ENCODE measurements at places on chromosomes 16 and 17.

DNA sequence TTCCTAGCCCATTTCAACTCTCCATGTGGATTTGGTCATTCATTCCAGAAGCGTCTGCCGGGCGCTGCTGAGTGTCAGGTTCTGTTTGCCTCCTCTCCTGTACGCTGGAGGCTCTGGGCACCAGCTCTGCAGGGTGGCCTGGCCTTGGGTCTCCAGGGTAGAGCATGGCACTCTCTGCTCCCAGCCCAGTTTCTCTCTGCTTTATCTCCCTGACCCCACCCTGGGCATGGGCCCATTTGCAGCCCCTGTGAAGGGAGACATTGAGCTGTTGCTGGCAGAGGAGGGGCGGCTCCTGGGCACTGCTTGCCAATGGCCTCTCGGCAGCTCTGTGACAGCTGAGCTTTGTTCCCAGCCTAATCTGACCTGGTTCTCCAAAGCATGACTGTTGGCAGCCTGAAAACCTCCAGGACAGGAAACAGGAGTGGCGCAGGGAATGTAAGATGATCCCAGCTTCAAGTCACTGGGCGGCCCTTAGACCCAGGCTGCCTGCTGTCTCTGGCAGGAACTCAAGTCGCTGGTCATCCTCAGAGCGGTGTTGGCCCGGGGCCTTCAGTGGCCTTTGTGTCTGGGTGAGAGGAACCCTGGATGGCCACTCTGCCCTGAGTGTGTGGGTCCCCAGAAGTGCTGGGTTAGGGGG lies 146.8 kb downstream of the SEC14L1 start:
- no peak for DNase-seq

GRCh38 chr16:22098405-22099255 lies 6.3 kb downstream of the VWA3A start:
- DNase-seq = no peak

DNA sequence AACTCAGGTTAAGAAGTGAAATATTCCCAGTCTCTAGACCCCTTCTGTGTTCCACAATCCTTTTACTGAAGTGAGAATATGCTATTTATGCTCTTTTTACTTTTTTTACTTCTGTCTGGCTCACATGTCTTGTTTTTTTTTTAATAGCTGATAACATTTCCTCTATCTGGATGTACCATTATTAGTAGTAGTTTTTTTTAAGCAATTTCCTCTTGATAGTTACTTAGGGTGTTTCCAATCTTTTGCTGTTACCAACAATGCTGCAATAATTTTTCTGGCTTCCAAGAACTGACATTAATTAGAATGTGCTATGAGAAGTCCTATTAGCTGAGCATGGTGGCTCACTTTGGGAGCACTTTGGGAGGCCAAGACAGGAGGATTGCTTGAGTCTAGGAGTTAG lies 32.0 kb downstream of the KSR1 start:
- no peak for DNase-seq

DNA sequence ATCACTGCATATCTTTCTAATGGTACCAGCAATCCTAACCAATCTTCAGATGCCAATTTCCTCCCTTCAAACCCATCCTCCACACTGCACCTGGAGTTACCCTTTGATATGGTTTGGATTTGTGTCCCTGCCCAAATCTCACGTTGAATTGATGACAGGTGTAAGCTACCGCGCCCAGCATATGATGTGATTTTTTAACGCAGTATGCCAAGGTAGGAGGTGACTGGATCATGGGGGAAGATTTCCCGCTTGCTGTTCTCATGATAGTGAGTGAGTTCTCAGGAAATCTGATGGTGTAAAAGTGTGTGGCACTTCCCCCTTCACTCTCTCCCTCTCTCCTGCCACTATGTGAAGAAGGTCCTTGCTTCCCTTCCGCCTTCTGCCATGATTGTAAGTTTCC lies 57.0 kb downstream of the TOX3 start:
- no peak for DNase-seq

DNA sequence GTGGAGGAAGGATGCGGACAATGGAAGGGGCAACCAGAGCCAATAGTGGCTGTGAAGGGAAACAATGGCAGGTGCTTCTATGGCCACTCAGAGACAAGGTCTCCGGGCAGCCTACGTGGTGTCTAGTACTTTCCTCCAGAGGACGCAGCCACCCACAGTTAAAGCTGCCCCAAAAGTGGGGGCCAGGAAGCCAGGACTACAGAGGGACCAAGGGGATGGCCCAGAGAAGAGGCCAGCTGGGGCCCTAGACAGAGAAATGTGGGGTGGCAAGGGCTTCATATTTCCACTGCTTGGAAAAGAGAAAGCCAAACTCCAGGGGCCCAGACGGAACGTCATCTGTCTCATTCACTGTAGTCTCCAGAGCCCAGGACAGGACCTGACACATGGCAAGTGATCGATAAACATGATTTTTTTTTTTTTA lies 837 bp upstream of the PER1 start:
- no peak for DNase-seq

GRCh38 chr17:64135000-64135399 lies 5.1 kb upstream of the ERN1 start:
- no peak for DNase-seq

DNA sequence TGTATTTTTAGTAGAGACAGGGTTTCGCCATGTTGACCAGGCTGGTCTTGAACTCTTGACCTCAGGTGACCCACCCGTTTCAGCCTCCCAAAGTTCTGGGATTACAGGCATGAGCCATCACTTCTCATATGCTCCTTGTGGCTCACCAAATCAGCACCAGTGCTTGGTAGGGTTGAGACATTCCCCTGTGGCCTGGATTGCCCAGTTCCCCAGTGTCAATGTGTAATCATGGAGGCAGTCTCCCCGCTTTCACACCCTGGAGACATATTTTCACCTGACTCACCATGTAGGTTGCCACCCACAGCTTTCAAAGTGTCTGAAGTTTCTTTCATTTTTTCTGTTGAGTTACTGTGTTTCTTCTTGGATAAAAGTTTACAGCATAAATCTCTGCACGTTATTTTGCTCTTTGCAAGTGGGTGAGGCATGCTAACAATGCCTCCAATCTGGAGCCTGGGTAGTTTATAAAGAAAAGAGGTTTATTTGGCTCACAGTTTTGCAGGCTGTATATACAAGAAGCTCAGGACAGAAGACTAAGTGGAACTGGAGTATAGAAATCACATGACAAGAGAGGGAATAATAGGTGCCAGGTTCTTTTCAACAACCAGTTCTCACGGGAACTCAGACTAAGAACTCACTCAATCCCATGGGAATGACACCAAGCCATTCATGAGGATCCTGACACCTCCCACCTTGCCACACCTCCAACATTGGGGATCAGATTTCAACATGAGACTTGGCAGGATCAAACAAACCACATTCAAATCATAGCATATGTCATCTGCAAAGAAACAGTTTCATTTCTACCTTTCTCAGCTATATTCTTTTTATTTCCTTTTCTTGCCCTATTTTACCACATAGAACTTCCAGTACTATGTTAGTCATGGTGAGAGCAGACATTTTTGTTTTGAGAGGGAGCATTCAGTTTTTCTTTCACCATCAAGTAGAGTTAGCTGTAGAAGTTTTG lies 113.2 kb downstream of the PHKB start:
- DNase-seq = no peak

DNA sequence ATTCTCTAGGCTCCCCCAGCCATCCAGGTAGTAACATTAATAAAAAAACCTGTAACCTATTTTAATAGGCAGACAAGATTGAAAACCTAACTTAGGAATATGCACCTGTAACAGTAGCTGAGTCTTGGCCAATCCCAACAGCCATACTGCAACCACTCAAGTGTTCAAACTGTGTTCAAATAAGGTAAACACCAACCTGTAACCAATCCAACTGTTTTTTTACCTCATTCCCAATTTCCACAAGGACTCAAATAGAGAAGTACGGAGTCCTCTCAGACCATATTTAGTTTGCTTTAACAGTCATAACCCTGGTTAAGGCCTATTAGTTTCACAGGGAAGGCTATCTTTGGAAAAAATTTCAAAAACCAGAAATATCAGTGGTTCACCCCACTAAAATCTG lies 40.4 kb upstream of the NOS2 start:
- DNase-seq = no peak

DNA sequence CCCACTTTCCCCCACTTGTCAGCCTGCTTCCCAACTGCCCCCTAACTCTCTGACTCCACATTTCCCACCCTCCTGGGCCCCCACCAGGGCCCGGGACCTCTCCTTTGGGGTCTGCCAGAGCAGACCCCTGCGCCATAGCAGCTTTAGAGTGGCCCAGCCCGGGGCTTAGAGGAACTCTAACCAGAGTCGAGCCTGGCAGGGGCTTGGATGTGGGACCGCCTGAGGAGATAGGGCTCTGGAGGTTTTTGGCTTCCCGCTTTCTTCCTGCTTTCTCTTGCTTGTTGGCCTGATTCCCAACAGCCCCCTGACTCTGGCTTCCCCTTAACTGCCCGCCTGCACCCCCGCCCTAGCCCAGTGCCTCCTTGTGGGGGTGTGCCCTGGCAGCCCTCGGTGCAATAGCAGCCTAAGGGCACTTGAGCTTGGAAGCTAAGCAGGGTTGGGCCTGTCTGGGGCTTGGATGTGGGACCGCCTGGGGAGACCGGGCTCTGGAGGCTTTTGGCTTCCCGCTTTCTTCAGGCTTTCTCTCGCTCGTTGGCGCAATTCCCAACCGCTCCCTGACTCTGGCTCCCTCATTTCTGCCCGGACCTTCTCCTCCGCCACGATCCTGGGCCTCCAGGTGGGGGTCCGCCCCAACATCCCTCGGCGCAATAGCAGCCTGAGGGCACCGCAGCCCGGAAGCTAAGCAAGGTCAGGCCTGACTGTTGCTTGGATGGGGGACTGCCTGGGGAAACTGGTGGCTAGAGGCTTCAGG lies 2292.0 kb downstream of the TP53TG3F start:
- no peak for DNase-seq

DNA sequence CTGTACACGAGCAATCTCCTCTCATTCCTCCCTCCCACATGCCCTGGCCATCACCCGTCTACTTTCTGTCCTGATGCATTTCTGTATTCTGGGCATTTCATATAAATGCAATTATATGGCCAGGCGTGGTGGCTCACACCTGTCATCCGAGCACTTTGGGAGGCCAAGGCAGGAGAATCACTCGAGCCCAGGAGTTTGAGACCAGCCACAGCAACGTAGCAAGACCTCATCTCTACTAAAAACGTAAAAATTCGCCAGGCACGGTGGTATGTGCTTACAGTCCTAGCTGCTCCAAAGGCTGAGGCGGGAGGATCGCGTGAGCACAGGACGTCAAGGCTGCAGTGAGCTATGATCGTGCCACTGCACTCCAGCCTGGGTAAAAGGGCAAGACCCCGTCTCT lies 4.8 kb downstream of the MEAK7 start:
- DNase-seq = no peak

DNA sequence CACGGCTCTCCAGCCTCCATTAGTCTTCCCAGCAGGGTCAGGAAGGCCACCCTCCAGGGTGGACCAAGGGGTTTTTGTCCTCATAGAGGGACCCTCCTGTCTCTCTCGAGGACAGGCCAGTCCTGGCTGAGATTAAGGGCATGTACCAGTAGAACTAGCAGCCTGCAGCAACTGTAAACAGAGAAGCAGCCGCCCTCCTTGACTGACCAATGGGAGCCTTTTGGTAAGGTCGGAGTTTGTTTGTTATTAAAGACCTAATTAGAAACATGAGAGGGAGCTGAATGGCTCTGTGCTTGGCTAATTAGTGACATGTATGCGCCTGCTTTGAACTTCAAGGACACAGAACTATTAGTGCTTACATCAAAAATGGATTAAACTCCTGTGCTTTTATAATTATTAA lies 80.0 kb downstream of the CCDC182 start:
- DNase-seq = peak; percentile 38

- DNase-seq = no peak
Measured at GRCh38 chr16:75236232-75236631, 15.2 kb downstream of the BCAR1 start.

GRCh38 chr16:87463722-87464690 lies 28.8 kb downstream of the ZCCHC14 start:
- DNase-seq = no peak

- no peak for DNase-seq
Measured at GRCh38 chr16:75293772-75294171, 42.3 kb upstream of the BCAR1 start.
